ENCODE measurements at places on chromosomes 16 and 17.

DNA sequence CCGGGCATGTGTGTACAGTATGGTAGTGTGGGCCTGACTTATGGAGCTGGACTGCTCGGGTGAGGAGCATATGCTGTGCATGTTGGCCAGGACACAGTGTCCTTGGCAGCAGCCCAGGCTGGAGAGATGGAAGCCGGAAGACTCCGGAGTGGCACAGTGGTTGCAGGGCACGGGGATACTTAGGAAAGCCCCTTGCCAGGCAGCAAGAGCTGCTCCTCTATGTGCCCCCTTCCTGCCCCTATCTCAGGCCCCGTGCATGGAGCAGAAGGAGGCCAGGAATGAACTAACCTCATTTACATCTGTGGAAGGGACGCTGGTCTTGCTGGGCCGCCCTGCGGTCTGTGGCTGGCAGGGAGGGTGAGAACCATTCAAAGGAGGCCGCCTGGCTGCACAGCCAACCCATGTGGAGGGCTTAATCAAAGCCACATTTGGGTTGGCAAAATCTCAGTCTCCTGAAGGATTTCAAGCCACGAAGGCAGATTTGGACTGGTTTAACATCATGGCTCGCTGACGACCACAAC lies 32.2 kb upstream of the RCVRN start:
- no peak for DNase-seq

DNA sequence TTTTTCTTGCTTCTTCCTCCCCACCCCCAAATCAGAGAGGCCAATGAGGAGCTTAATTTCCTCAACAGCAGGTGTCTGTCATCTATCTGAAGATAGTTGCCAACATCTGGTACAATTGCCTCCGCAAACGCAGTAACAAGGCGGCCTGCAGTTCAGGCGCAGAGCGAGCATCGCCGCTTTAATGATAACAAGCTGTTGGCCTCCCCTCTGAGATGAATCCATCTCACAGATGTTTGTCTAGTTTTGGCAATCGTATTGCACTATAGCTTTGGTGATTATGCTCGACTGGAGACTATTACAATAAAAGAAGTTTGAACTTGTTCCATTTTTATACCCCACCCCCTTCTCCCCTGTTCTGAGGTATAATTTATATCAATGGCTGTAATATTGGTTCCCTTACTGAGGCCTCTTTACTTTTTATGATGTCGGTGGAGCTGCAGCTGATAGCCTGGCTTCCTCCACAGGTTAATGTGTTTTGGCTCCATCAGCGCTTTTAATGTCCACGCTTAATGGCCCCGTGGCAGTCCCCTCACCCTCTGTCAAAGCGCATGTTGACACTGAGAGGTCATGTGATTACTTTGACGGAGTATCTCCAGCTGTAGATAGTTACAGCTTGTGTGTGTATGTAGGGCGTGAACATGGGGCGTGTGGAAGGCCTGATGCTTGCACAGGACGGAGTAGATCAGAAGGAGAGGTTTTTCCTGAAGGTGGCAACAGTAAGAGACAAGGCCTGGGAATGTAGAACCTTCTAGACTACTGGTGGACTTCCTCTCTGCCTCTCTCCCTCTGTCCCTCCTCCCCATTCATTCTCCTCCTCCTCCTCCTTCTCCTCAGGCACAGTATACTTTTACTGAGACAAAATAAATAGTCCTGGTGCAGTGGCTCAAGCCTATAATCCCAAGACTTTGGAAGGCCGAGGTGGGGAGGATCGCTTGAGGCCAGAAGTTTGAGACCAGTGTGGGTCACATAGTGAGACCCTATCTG lies 164.7 kb downstream of the MSI2 start:
- no peak for DNase-seq

GRCh38 chr17:48139944-48140343 lies 32.4 kb downstream of the SNX11 start:
- DNase-seq = no peak

DNA sequence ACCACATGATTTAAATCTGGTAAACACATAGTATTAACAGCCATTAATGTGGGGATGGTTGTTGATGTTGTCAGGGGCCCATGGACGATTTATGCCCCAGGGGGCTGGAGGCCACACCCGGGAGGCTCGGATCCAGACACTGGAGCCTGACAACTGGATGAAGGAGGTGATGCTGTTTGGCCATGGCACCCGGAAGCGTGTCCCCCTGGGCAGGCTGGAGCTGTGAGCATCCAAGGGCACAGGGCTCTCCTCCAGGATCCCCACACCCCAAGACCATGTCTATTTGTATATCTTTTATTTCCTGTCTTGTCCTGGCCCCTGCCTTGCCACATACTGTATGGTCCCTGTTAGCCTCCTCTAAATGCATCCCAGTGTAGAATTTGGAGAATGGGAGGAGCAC lies 4.6 kb downstream of the RSAD1 start:
- no peak for DNase-seq

DNA sequence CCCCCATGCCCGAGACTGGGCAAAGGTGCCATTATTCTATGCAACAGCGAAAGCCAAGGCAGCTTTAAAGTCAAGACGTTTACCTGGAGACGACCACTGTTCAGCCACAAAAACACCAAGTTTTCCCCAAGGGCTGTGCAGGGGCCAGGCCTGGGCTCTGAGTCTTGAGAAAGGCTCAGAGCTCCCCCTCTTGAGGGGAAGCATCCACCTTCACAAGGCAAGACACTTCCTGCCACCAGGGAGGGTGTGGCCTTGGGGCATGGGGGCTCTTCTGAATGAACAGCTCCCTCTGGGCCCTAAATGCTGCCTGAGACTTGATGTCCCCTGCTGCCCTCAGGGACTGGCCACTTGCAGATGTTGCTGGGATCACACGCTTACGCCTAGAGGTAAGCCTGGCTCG lies 26.5 kb downstream of the PDIA2 start:
- DNase-seq = no peak

DNA sequence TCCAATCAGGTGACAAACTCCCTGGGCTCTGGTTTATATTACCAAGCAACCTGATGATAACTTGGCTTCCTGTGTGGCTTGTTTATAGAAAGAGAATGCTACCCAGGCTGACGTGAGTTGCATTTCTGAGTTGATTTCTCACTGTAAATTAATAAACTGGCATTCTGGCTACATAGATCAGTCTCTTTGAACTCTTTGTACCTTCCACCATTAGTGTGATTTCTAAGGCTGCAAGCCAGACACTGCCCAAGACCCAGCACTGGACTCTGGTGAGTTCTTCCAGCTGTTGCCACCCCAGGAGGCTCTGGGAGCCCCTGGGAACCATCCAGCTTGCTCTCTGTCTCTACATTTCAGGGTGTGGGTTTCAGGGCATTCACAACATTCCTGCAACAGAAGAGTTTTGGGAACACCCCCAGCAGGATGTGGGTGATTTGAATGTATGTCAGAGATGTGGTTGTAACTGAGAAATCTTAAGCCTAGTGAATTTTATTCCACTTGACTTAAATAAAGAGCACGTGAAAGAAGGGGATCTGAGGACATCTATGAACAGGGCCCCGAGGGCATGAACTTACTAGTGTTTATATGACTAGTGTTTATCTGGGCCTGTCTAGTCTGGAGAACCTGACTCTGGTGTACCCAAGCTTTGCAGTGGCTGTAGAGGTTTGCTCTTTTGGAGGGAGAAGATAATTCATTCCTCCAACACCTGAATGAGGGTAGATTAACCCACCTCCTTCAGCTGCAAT lies 30.3 kb upstream of the LRRC37A start:
- DNase-seq = peak; percentile 66

- DNase-seq = no peak
Observed at GRCh38 chr16:86343796-86344585, 166.3 kb upstream of the FOXF1 start.

- no peak for DNase-seq
Observed at GRCh38 chr16:89949756-89950155, 1.2 kb downstream of the DEF8 start.

DNA sequence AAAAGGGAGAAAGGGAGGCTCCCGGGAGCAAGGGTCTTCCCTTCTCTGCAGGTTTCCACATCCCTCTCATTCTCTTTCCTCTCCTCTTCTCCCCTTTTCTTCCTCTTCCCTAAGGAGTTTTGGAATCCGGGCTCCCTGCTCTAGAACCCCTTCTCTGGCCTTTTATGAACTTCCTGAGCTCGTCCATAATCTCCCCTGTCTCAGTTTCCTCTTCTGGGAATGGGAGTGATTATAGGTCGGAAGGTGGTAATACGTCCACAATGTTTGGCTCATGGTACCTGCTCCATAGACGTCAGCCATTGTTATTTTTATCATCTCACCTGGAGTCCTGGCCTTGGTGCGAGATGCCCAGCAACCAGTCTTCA lies 467 bp upstream of the EMP2 start:
- DNase-seq = no peak

GRCh38 chr16:25750488-25751216 lies 58.9 kb downstream of the HS3ST4 start:
- no peak for DNase-seq

DNA sequence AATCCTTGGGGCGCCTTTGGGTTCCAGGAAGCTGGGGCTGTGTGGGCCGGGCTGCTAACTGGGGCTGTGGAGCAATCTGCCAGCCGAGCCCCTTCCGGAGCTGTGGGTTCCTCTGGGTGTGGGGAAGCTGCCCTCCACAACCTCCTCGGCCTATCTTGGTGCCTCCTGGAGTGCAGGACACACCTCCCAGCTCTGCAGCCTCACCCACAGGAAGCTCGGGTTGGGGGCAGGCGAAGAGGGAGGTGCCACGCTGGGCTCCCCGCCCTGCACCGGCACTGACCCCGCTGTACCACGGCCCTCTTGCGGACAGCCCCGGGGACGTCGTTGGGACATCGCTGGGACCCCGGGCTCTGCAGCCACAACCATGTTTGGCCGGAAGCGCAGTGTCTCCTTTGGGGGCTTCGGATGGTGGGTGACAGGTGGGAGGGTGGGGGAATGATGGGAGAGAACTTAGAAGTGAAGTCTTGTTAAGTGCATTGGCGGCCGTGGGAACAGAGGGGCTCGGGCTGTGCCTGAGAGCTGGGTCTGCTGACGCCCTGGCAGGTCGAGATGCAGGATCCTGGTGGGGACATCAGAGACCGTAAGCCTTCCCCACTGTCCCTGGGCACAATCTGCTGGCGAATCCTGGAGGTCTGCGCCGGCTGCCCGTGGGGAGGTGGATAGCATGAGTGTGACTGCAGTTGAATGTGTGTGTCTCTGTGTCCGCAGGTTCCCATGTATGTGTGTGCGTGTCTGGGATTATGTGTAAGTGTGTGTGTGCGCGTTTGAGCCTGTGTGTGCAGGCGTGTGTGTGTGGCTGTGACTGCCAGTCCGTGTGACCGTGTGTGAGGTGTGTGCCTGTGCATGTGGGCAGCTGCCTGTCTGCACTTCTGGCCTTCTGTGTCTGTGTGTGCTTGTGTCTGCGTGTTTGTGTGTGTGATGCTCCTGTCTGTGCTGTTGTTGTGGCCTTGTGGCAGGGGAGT lies at the start of gene RAP1GAP2:
Gene RAP1GAP2, plus strand, starts transcription at position 275 of the 962 bp plus-strand sequence. Its CDS starts 90 bp downstream, at position 365.
- no peak for DNase-seq

DNA sequence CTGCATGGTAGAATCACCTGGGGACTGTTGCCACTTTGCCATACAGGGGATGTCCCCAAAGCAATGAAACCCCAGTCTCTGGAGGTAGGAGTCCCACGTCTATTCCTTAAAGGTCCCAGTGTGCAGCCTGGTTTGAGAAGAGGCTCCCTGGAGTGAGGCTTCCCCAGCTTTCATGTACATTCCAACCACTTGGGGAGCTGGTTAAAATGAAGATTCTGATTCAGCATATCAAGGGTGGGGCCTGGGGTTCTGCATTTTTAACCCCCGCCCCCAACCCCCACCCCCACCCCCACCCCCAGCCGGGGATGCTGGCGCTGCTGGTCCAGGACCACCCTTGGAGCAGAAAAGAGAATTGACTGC lies 241.2 kb downstream of the FOXL1 start:
- no peak for DNase-seq

DNA sequence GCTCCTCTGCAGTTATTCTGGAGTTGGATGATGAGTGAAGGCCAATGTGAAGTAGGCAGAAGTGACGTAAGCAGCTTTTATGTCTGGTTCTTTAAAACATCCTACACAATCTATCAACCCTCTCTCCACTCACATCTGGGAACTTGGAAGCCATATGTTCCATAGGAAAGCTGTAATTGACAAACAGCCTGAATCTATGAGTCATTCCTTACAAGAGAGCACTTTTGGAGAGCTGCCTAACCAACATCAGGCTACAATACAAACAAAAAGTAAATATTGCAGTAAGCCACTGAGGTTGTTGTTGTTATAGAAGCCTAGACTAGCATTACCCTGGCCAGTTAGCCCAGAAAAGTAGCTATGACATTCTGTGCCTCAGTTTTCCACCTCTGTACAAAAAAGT lies 5.9 kb downstream of the CCL7 start:
- peak; percentile 95 for DNase-seq

GRCh38 chr17:27526604-27527002 lies 70.4 kb downstream of the KSR1 start:
- DNase-seq = no peak

- no peak for DNase-seq
Observed at GRCh38 chr17:74218436-74218835, 5.1 kb downstream of the TTYH2 start.
